ENCODE measurements at places on chromosomes 16 and 17.

DNA sequence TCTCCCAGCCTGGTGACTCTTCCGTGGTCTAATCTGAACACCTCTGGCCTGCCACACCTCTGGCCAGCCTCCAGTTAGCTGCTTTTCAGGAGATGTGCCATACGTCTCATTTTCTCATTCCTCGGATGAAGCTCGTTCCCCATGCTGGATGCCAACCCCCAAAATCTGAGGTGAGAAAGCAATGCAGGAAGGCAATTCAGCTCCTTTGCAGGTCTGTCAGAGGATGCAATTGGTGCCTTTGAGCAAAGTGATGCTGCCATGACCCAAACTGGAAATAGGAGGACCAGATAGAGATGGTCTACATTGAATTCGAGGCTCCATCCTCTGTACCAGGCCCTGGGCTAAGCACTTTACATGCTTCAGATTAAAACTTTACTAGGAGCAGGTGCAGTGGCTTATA is 11.0 kb upstream of the CUEDC1 start:
- no peak for DNase-seq

DNA sequence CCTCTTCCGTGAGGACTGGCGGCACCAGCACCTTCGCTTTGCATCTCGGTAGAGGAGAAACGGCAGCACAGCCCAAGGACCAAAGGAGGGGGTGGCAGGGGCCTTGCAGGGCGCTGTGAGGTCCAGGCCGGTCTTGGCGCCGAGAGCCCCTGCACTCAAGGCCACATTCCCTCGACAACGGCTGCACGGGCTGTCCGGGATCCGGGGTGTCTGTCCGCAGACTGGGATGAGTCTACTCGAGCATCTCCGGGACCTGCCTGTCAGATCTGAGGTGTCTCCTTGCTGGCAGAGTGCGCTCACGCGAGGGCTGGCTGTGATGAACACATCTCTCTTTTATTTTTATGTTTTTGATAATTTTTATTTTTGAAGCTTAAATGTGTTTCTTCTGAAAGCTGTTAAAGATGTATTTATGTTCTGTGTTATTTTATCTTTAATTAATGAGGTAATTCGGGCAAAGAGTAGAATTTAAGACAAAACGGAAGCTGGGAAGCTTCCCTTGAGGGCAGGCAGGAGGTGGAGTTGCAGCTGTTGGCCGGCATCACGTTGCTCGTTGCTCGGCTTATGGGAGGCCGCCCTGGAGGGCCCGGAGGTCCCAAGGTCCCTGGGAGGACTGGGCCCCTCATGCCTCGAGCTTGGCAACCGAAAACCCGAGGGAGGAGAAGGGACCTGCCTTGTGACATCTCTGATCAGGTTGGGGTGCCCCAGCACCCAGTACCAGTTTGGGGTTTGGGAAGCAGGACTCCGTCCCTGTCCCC is 4.3 kb downstream of the SOX8 start:
- DNase-seq, result no peak

GRCh38 chr17:39104657-39105056 is 46.8 kb downstream of the PLXDC1 start:
- DNase-seq, result no peak

DNA sequence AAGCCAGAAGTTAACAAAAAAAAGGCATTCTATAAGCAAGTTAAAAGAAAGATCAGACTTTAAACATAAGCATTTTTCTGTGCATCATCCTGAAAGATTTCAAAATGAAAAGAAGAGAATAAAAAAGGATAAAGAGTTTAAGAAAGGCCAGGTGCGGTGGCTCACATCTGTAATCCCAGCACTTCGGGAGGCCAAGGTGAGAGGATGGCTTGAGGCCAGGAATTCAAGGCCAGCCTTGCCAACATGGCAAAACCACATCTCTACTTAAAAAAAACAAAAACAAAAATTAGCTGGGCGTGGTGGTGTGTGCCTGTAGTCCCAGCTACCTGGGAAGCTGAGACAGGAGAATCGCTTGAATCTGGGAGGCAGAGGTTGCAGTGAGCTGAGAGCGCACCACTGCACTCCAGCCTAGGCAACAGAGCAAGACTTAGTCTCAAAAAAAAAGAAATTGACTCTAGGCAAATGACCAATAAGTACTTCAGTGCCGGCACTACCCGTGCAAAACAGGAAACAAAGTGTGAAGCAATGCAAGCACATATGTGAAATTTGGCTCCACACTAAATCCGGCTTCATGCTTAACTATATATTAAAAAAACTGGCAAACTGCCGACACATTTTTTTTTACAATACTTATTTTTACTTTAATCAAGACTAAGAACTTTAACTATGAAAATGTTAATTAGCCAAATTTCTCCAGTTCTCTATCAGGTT is 83.2 kb upstream of the C17orf78 start:
- peak; percentile 42 for DNase-seq

GRCh38 chr17:22272363-22273146 is 580.2 kb downstream of the KCNJ18 start:
- DNase-seq, result no peak

DNA sequence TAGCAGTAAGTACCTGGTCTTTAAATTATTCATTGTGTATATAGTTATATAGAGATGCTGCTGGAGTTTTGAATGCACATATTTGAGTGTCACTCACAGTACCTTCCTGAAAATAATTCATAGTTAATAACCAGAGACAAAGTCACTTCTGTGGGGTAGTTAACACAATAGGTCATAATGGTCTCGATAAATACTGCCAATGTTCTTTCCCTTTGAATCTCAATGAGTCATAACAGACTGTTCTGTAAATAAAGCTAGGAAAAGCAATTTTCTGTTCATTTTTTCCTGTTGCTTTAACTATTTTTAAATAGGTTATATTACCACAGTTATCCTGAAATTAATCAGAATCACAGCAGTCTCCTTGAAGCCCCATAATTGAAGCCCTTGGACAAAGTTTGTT is 87.2 kb downstream of the MAP2K4 start:
- DNase-seq, result peak; percentile 49

DNA sequence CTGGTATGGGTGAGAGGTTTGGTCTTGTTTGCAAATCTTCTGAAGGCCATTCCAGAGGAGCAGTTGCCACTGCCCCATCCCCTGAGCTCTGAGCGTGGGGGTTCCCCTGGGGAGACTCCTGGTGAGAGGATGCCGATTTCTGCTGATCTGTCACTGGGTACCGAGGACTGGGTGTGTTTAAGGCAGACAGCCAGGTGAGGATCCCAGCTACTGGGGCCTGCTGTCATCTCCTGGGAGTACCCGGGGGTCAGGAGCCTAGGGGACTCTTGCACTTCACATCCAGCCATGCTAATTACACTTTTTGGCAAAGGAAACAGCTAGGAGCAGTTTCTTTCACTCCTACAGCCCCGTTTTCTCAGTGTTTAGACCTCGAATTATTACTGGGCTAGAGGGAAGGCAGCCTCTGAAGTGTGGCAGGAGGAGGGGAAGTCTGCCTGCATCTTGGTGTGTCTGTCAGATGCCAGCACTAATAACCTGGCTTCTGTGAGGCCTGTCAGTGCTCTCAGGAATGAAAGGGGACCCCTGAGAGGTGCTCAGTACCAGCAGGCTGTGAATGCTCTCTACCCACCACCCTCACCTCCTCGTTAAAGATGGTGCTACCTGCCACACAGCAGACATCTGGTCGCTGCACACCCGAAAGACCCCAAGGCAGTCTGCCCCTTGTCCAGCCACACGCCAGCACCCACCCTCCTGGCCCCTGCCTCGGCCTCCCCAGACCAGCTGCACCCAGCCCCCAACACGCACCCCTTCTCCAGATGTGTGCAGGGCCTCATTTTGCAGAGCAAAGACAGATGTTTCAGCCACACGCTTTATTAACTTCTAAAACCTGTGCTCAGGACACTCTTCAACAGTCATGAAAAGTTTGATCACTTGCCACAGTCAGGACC is 43.2 kb downstream of the SNX20 start:
- DNase-seq, result no peak

DNA sequence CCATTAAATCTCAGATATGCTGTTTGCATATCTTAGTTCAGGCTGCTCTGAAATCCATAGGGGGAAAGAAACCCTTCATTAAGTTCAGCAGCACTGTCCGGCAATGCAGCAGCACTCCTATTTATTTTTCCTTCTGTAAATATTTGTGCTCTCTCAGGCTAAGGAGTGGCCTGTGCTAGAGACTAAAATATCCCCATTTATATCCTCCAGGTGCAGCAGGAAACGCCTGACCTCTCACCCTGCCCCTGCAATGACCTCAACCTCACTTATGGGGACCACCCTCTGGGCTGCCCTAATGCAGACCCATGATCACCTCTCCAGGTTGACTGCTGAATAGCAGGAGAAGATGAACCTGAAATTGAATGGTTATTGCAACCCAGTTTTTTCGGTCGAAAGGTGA is 165.0 kb upstream of the ELAC2 start:
- DNase-seq, result no peak

GRCh38 chr17:76160896-76161528 is 20.0 kb upstream of the FOXJ1 start:
- no peak for DNase-seq

DNA sequence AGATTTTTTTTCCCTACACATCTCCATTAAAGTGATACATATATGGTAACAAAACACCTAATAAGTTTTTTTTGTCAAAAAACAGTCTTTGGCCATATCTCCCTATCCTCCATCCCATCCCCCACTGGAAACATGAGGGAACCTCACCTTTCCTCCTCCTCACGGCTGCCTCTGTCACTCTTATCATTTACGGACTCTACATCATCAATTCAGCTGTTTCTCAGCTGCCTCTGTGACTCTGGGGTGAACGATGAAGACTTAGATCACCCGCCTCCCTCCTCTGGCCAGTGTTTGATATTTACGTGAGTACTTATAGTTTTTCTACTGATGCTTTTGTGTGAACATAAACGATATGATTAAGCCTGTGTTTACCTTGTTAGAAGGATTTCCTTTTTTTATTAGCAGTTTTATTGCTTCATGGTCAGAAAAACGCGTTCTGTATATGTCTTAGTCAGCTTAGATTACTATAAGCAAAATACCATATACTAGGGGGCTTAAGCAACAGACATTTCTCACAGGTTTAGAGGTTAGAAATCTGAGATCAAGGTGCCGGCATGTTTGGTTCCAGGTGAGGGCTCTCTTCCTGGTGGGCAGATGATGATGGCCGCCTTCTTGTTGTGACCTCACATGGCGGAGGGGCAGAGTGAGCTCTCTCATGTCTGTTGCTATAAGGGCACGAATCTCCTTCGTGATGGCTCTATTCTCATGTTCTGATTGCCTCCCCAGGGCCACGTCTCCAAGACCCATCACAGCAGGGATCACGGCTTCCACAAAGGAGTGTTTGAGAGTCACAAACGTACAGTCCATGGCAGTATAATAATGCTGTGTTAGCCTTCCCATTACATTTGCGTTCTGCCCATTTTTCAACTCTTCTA is 32.1 kb downstream of the DNAH17 start:
- no peak for DNase-seq

DNA sequence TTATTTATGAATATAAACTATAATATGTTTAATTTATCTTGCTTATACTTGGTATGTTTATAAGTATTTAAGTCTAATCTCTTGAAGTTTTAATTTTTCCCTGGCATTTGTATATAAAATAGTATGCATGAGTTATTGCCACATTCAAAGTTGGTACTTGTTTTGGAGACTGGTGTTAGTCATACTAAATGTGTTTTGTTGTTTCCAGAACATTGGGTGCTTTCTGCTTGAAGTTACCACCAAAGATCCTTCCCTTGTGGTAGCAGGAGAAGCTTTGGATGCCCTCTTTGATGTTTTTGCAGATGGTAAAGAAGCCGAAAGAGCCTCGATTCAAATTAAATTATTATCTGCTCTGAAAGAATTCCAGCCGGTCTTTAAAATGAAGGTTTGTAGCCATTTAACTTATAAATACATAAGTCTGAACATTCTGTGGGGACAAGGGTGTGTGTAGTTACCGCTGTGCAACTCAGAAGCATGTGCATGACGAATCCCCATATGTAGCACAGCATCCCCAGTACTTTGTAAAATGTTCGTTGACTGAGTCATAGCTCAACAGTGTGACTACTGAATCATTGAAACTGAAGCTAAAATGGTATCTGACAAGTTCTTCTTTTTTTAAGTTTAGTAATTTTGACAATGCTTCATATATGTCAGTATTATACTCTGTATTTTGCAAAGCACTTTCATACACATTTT is 36.4 kb downstream of the HEATR3 start:
- DNase-seq, result peak; percentile 93

DNA sequence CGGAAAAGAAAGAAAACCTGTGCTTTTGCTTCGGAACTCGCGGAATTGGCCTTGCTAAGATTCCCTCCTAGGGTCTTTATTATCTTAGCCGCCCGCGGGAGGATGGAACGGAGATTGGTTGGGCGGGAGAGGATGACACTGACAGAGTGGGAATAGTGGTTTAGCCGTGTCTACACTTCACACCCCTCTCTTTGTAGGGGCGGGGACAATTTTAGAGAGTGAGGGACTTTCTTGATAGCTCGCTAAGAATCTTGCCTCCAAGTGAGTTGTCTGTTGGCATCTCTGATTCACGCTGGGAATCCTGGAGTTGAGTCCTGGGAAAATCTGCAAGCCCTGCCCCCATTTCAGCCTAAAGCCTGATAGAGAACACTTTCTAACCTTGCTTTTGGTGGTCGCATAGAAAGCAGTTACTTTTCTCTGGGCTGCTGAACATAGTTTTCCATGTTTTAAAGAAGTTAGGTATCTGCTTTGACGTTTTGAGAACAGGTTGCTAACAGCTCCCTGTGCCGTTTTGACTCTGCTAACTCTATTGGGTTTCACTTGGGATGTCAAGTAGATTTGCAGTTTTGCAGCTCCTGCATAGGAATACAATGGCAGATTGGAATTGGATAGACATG is 697 bp downstream of the NOL11 start:
- peak; percentile 38 for DNase-seq

DNA sequence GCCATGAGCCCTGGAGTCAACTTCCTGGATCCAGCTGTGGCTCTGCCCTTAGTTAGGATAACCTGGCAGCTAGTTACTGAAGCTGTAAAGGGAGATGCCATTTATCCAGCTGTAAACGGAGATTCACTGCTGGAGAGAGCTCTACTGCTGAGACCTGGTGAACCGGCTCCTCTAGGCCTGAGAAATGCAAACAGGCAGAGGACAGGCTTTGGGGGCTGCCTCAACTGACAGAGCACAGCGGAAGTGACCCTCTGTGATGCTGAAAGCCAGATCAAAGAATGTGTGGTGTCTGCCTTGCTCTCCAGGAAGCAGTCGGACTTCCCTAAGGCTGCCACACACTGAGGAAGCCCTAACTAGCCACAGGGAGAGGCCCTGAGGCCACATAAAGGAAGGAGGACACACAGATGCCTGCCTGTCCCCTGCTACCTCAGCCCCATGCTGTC is 21.9 kb upstream of the GPRC5C start:
- no peak for DNase-seq

DNA sequence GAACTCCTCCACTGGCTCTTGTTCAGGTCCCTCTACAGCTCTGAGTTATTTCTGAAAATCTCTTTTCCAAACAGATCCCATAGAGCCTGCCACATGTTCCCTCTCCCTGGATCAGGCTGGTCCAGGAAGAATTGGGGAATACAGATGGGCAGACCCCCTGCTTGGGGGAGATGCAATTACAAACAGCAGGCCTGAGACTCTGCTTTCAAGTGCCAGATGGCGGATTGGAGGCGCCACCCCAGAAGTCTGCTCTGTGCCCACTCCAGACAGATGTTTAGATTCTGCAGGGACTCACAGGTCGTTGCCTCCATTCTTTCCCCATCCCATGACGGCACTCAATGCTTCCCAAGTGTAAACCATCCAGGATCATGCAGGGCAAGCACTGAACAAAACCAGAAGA is 316.6 kb downstream of the SLC39A11 start:
- DNase-seq, result no peak

Data from fibroblast of mammary gland (primary cell).